ENCODE measurements at places on chromosomes 7 and 10.
A peak's percentile ranks its signal among the peaks of the same experiment; 100 is the strongest.

DNA sequence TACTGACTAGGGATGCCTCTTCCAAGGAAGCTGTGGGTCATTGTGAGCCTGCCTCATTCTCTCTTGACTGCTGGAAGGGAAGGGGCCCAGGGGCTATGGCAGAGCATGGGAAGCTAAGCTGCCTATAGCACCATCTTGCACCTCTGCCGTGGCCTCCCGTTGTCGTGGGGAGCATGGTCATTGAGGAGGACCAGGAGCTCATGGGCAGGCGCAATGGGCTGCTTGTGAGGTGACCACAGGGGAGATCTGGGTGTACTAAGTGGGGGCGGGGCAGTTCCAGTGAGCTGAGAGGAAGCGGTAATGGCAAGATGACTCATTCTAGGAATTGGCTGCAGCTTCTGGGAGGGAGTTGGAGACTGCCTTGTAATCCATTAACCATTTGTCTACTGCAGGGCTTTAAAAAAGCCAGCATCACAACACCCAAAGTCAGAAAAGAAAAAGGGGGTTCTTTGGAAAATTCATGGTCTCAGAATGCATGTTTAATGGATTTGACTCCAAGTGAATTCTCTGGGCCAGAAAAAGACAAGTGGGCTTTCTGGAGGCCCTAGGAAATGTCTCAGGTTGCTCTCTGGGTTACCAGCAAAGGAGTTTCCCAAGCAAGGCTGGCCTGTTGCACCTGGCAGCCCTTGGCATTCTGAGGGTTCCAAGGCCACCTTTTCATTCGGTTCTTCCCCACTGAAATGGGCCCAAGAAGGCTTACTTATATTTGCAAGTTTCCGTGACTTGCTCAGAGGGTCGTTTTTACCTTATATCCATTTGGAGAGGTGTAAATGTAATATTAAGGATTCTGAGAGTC, 3.6 kb downstream of the DUSP5 start:
- peak; percentile 94 for DNase-seq

GRCh38 chr7:94154858-94155257, 150.7 kb upstream of the BET1 start:
- DNase-seq: no peak

GRCh38 chr10:97321804-97322190, 2.7 kb downstream of the FRAT1 start:
- no peak for DNase-seq

DNA sequence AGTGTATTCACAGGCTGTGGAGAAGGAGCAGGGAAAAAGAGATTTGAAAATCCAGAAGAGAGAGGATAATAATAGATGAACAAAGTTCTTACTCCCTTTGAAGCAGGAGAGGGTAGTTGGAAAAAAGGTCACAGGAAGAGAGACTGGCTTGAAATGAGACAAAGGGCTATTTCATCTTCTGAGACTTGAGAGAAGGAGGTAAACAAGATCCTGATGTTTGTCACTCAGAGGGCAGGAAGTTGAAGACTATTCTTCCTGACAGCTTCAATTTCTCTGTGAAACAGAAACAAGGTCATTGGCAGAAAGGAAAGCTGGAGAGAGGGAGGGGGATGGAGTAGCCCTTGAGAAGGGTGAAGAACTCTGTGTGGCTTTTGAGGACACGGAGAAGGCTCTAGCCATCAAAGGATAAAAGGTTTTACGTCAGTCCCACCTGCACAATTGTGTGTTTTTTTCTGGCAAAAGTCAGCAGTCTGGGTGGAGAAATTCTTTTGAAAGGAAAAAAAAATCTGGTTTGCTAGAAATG, 216.1 kb upstream of the STEAP4 start:
- no peak for DNase-seq

- DNase-seq: peak; percentile 38
Observed at GRCh38 chr7:20440472-20441105, 109.9 kb downstream of the ITGB8 start.

GRCh38 chr10:373526-374309, 238.5 kb downstream of the ZMYND11 start:
- peak; percentile 95 for DNase-seq

DNA sequence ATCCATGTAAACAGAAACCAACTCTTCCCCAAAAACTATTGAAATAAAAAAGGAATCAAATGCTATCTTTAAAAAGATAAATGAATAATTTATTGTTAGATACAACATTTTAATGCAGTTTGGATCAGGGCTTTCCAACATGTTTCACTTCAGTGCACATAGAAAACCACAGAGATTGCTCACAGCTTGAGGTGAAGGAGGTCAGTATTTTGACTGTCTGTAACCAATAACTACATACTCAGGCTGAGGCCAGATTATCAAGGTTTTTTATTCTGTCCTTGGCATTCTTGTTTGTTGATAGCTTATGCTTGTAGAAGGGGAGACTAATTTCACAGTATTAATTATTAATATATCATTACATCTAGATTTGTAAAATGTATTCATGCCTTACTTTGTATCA, 195.5 kb downstream of the PRKG1 start:
- DNase-seq: peak; percentile 62

DNA sequence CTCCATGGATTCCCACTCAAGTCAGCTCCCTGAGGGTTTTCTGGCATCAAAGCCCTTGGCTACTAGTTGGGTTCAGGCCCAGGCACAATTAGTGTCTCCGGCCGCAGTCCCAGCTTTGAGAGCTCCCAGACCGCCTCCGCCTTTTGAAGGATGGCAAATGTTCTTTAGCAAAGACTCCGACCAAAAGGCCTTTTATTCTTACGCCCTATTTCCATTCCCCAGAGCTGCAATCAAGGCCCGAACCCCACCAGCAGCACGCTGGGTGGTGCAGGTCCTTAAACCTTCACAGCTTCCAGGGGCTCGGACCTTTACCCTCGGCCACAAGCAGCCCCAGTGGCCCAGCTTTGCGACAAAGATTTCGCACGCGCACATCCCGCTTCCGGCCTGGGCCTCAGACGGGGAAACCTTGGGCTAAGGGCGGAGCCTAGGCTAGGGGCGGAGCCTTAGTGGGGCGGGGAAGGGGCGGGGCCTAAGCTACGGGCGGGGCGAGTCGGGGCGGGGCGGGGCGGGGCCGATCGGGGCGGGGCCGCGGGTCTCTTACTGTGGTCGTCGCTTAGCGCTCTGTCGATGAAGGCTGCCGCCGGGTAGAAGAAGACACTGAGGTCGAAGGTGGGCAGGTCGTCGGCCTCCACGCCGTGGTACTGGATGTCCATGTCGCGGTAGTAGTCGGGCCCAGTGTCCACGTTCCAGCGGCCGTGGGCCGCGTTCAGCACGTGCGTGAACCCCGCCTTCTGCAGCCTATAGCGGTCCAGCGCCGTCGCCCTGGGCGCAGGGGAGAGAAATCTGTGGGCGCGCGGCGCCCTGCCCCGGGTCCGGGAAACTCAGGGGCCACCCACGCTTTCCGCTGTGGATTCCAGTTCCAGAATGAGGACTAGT, 68.0 kb upstream of the SAMD8 start:
- DNase-seq: no peak

- DNase-seq: peak; percentile 24
Observed at GRCh38 chr10:19412531-19412930, 363.9 kb downstream of the MALRD1 start.

DNA sequence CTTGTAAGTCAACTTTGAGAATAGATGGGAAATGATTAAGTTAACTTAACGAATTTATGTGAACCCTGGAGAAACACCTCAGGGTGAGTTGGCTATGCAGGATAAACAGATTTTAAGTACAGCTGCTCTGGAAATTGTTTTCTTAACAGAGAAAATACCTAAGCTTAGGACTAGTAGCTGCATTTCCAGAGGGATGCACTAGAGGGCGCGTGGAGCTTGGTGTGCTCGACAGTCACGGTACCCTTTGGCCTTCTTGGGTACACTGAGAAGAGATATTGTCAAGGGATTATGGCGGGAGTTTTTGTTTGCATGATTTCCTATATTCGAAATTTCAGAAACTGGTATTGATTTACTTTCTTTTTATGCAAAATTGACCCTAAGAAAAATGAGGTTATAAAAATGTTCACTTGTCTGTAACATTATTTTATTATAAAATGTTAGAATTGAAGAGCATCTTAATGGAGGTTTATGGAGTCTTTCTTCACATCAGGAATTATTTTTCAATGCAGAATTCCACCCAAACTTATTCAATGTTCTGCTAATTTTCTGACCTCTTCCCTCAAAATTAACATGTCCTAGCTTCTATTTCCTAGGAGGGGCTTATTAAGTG, 58.4 kb upstream of the MYO3A start:
- DNase-seq: peak; percentile 41

Measured in fibroblast of skin of abdomen (primary cell).